SW480 (cell line): ENCODE measurements at places on chromosomes 3 and 15.

GRCh38 chr15:45704329-45705249 lies 69.8 kb downstream of the SQOR start:
- DNase-seq: no peak

- DNase-seq: no peak
Measured at GRCh38 chr3:52356126-52356525, 40.0 kb downstream of the DNAH1 start.

DNA sequence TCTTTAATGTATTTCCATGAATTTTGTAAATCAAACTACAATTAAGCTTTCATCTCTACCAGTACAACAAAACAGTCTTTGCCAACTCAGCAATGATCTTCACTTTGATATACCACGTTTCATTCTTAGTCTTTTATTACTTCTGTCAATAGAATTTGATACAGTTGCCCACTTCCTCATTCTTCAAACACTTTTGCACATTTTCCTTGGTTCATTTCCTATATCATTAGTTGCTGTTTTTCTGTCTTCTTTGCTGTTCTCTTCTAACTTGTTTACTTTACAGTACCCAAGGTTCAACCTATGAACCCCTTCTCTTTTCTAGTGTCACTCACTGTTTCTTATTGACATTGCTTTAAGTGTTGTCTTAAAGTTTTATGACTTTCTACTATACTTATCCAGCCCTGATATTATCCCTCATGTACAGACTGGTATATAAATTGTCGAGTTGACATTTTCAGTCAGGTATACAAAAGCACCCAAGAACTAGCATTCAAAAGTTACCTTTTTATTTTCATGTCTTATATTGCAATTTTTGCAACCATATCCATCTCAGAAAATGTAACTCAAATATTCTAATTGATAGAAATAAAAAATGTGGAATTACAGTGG lies 903.1 kb downstream of the NSUN3 start:
- no peak for DNase-seq

DNA sequence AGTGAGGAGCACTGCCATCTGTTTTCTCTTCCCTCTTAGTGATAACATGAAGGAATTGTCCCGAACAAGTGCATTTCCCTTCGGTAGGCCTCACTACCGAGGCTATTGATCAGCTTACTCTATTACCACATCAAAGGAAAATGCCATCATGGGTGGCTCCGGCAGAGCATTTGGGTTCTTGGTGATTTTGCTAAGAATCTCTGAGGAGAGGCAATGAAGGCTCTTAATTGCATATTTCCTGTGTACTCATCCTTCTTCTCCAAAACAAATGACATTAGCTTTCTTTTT lies 35.3 kb downstream of the CHRD start:
- DNase-seq: peak; percentile 71

- DNase-seq: no peak
Measured at GRCh38 chr3:88009066-88009465, 49.7 kb downstream of the CGGBP1 start.

DNA sequence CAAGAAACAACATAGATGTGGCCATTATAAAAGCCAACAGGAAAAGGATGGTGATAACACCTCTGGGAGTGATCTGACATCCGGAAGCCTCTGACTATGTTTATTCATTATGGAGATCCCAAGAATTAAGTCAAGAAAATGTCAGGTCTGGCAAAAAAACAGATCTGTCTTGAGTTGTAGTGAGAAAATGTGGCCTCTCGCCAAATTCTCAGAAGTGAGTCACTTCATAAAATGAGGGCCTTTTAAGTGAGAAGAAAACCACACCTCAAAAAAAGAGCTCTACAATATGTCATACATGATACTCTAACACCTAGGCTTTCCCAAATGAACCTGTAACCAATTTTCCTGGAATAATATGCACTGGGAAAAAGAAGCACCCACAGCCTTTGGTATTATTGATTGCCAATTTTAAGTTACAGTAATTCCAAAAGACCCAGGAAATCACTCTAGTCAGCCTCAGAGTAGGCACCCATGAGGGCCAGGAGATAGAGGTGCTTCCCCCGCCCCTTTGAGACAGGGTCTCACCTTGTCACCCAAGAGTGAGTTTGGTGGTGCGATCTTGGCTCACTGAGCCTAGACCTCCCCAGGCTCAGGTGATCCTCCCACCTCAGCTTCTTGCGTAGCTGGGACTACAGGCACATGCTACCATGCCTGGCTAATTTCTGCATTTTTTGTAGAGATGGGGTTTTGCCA lies 38.0 kb downstream of the CCR3 start:
- DNase-seq: no peak

DNA sequence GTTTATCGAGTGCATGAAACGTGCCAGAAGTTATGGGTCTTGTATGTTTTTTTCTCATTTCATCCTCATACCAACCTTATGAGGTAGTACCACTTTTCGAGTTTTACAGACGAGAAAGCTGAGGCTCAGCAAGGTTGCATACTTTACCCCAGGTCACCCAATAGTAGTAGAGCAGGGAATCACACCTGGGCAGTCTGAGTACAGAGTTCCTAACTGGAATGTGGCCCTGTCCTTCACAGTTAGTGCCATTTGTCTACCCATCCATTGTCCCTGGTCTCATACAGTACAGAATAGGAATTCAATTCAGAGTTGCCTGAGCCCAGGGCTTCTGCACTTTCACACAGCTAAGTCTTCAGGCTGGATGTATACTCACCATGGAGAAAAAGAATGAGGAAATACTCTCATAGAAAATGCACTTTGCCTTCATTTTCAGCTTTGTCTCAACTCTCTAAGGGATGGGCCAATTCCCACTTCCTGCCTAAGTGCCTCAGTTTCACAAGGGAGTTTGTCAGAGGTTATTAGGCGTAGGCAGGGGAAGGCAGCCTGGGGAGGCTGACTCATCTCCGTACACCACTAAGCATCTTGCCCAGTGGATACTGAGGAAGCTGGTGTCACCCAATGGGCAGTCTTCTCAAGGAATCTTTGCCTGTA lies 93.2 kb downstream of the TMEM212 start:
- DNase-seq: no peak

- DNase-seq: no peak
Measured at GRCh38 chr15:79966634-79967297, 4.2 kb downstream of the BCL2A1 start.

- DNase-seq: peak; percentile 59
Measured at GRCh38 chr15:43953402-43953801, 126.6 kb downstream of the WDR76 start.

- DNase-seq: no peak
Measured at GRCh38 chr3:140823106-140823505, 118.5 kb upstream of the SLC25A36 start.

GRCh38 chr15:95323796-95324195 lies 1006.7 kb upstream of the NR2F2 start:
- no peak for DNase-seq

DNA sequence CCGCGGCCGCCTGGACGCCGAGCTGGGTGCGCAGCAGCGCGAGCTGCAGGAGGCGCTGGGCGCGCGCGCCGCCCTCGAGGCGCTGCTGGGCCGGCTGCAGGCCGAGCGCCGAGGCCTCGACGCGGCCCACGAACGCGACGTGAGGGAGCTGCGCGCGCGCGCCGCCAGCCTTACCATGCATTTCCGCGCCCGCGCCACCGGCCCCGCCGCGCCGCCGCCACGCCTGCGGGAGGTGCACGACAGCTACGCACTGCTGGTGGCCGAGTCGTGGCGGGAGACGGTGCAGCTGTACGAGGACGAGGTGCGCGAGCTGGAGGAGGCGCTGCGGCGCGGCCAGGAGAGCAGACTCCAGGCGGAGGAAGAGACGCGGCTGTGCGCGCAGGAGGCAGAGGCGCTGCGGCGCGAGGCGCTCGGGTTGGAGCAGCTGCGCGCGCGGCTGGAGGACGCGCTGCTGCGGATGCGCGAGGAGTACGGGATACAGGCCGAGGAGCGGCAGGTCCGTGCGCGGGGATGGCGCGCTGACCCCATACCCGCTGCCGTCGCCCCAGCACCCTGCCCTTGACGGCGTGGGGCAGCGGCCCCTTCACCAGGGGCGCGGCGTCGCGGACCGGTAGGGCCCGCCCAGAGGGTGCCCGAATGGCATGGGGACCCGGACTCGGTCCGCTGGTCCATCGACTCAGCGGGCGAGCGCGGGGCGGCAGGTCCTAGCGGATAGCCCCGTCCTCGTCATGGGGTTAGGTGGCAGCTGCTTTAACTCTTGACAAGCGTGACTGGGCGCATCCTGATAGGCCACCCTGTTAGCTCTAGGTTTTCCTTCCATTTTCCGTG lies 848 bp downstream of the SYNM start:
- peak; percentile 55 for DNase-seq

DNA sequence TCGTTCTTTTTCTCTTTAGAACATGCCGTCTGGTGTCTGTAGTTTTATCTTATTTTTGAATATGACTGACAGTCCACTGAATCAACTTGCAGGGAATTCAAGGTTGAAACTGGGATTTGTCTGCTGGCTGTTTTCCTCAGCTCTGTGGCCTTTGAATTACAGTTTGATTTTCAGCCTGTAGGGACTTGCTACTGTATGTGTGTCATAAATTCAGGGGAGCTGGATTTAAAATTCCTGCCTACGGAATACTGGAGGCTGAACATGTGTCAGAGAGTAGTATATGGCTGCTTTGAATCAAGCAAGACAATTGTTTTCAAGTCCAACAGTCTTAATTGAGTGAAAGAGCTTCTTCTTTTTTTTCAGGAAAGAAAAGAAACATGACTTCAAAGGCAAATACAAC lies 33.9 kb downstream of the RARB start:
- DNase-seq: no peak

DNA sequence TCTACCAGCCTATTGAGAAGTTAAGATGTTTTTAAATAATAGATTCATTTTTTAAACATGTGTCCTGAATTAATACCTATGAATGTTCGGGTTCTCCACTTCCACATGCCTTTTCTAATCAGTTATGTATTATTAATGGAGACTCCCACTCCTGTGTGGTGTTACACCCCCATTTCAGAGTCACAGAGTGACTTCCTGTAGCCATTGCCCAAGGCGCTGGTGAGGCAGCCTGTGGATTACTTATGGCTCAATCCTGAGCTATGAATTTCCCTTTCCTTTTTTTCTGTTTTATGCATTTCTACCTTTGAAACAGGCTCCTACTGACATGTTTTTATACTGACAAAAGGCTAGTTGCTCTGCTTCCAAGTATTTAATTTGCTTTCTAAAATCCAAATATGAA lies 162.3 kb downstream of the GABRG3 start:
- DNase-seq: no peak

DNA sequence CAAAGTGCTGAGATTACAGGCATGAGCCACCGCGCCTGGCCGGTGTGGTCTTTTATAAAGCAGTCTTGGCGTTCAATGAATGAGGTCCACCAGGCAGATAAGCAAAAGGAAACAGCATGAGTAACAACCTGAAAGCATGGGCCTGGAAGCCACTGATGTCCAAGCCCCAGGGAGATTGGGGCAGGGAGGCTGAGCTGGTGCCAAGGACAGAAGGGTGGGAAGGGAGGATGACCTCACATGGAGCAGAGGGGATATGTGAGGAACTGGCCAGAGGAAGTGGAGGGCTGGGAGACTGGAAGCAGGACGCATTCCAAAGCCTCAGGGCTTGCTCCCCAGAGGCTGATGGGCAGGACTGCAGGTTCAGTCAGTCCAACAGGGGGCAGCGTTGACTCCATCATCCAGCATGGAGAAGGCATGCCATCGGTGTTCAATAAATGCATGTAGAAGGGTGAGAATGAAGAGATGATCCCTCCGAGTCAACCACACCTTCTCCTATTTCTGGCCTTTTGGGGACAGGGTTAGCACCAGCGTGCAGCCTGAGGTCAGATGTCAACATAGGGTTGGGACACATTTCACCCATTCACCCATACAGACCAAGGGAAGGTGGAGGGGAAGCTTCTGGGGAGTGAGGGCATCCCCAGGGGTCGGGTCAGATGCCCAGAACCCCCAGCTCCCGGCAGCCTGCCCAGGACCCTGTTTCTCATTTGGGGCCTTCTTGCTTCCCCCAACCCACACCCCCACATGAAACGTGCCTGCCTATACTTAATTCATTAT lies 14.8 kb downstream of the MYL3 start:
- DNase-seq: no peak

- DNase-seq: no peak
Measured at GRCh38 chr15:98322581-98322980, 325.8 kb upstream of the IGF1R start.

GRCh38 chr3:155495387-155495786 lies 201.9 kb upstream of the STRIT1 start:
- no peak for DNase-seq

GRCh38 chr3:19146685-19147650 lies 1.3 kb upstream of the KCNH8 start:
- peak; percentile 94 for DNase-seq

- no peak for DNase-seq
Measured at GRCh38 chr3:76131396-76132153, 346.2 kb upstream of the ZNF717 start.

GRCh38 chr3:138947495-138948121 lies 591 bp downstream of the FOXL2NB start:
- DNase-seq: peak; percentile 17

DNA sequence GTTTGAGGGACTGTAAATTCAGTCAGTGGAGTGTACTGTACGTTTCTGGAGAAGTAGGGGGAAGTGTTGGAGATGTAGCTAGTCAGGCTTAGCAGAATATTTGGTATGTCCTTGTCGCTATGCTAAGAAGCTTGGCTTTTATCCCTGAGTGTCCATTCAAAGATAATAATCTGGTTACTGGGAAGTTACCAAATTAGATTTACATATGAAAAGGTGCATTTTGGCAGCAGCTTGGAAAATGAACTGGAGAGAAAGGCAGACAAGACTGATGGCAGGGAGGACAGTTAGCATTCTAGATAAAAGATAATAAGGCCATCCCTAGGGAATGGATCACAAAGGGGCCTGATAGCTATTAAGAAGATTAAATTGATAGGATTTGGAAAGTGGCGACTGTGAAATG lies 58.7 kb downstream of the P2RY1 start:
- no peak for DNase-seq

DNA sequence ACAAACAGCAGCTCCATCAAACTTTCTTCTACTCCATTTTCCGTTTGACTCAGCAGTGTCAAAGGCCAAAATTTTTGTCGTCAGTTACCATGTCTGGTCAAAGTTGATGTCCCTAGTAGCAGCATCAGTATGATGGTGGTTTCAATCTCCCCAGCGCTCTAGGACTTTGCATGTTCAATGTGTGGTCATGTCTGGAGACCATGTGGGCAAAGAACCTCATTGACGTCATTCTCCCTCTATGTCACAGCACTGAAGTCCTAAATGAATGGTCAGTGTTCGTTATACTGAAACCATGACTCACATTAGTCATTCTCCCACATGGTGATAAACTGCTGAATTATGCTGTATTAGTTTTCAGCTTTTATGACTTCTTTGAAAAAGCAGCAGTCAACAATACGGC lies 23.2 kb downstream of the SHC4 start:
- DNase-seq: peak; percentile 4

- DNase-seq: no peak
Measured at GRCh38 chr3:29521293-29521692, 240.4 kb downstream of the RBMS3 start.
